ENCODE measurements at places on chromosomes 1 and 21. TPM values are rescaled to one million over a fixed set of nuclear protein-coding genes. Genes with fewer than 3 reads are reported as not detected.
A peak's percentile ranks its signal among the peaks of the same experiment; 100 is the strongest.

GRCh38 chr21:32331444-32332305, 33.0 kb downstream of the MRAP start:
- DNase-seq: no peak
- no peaks in the 10 kb centered on the region for H3K4me1 ChIP-seq
- H3K27ac ChIP-seq: no peak overlapping the region
- H3K27me3 ChIP-seq: no peaks in the 10 kb centered on the region

DNA sequence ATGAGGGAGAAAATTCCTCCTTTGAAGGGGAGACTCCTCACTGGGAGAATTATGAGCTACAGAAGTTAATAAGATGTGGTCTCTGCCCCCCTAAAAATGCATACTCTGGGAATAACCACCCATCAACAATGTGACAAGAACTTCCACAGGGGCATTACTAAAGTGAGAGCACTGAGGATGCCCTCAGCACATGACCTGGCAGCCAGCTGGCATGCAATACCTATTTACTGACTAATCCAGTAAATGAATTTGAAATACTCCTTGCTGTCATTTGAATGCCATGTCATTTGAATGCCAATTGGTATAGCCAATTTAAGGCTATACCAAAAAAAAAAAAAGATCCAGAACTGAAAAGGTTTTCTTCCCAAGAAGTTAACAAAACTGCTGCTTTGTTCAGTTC, 30.8 kb downstream of the PLPP3 start:
- H3K4me1 ChIP-seq: no peaks in the 10 kb centered on the region
- no peaks in the 10 kb centered on the region for H3K27me3 ChIP-seq
- no peak overlapping the region for H3K27ac ChIP-seq

GRCh38 chr21:39984286-39984991, 117.2 kb downstream of the PCP4 start:
- no peak for DNase-seq
- H3K4me1 ChIP-seq: no peaks in the 10 kb centered on the region
- H3K27me3 ChIP-seq: no peaks in the 10 kb centered on the region
- no peak overlapping the region for H3K27ac ChIP-seq
- no peak overlapping the region for H3K4me3 ChIP-seq

GRCh38 chr1:64499966-64500365, 30.0 kb downstream of the CACHD1 start:
- no peaks in the 10 kb centered on the region for H3K27me3 ChIP-seq
- no peak overlapping the region for H3K4me3 ChIP-seq
- no peak overlapping the region for H3K27ac ChIP-seq
- no peaks in the 10 kb centered on the region for H3K36me3 ChIP-seq
- DNase-seq: no peak

DNA sequence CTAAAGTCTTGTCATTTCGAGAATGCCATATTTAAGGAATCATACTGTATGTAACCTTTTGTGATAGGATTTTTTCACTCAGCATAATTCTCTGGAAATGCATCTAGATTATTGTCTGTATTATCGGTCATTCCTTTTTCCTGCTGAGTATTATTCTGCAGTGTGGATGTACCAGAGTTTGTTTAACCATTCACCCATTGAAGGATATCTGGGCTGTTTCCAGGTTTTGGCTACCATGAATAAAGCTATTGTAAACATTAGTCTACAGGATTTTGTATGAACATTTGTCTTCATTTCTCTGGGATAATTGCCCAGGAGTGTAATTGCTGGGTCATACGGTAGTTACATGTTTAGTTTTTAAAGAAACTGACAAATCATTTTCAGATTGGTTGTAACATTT, 61.8 kb downstream of the ATP1A1 start:
- H3K36me3 ChIP-seq: no peaks in the 10 kb centered on the region
- no peak overlapping the region for H3K4me3 ChIP-seq
- no peak for DNase-seq
- no peak overlapping the region for H3K27ac ChIP-seq

- DNase-seq: no peak
- no peak overlapping the region for H3K4me3 ChIP-seq
- H3K27me3 ChIP-seq: no peaks in the 10 kb centered on the region
- no peak overlapping the region for H3K27ac ChIP-seq
- no peaks in the 10 kb centered on the region for H3K4me1 ChIP-seq
Observed at GRCh38 chr1:245209658-245210435, 55.1 kb downstream of the KIF26B start.

DNA sequence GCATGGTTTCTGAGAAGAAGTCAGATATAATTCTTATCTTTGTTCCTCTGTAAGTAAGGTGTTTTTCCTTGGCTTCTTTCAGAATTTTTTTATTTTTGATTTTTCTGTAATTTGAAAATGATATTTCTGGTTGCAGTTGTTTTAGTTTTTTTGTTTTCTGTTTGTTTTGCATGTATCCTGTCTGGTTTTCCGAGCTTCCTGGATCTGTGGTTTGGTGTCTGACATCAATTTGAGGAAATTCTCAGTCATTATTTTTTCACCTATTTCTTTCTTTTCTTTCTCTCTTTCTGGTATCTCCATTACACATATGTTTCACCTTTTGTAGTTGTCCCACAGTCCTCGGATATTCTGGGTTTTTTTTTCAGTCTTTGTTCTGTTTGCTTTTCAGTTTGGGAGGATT, 97.1 kb upstream of the TLR5 start:
- H3K27me3 ChIP-seq: no peaks in the 10 kb centered on the region
- no peak for DNase-seq
- no peaks in the 10 kb centered on the region for H3K4me1 ChIP-seq
- no peak overlapping the region for H3K4me3 ChIP-seq
- no peak overlapping the region for H3K27ac ChIP-seq
- H3K36me3 ChIP-seq: no peaks in the 10 kb centered on the region

GRCh38 chr1:32272557-32273390, 19.1 kb upstream of the HDAC1 start:
- H3K27me3 ChIP-seq: no peaks in the 10 kb centered on the region
- H3K4me1 ChIP-seq: no peaks in the 10 kb centered on the region
- H3K27ac ChIP-seq: no peak overlapping the region
- no peak overlapping the region for H3K4me3 ChIP-seq
- DNase-seq: no peak

DNA sequence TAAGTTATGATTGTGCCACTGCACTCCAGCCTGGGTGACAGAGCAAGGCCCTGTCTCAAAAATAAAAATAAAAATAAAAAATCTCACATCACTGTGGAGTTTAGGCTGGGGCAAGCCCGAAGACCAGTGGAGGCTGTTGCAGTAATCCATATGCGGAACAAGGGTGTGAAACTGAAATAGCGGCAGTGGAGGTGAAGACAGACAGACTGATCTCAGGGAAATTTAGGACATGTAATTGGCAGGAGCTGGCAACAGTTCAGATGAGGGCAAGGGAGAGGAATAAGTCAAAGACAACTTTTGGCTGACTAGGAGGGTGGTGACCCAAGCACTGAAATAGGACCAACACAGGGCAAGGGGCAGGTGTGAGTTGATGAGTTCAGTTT, 8.4 kb downstream of the ARMH1 start:
- no peaks in the 10 kb centered on the region for H3K27me3 ChIP-seq
- H3K4me1 ChIP-seq: no peaks in the 10 kb centered on the region
- H3K27ac ChIP-seq: no peak overlapping the region
- DNase-seq: no peak
- H3K4me3 ChIP-seq: no peak overlapping the region

- no peaks in the 10 kb centered on the region for H3K27me3 ChIP-seq
- H3K4me3 ChIP-seq: no peak overlapping the region
- H3K36me3 ChIP-seq: no peaks in the 10 kb centered on the region
- DNase-seq: no peak
- H3K4me1 ChIP-seq: peaks cover 5% of the 10 kb centered on the region
- H3K27ac ChIP-seq: no peak overlapping the region
Observed at GRCh38 chr1:201634261-201634660, 95.3 kb downstream of the NAV1 start.

DNA sequence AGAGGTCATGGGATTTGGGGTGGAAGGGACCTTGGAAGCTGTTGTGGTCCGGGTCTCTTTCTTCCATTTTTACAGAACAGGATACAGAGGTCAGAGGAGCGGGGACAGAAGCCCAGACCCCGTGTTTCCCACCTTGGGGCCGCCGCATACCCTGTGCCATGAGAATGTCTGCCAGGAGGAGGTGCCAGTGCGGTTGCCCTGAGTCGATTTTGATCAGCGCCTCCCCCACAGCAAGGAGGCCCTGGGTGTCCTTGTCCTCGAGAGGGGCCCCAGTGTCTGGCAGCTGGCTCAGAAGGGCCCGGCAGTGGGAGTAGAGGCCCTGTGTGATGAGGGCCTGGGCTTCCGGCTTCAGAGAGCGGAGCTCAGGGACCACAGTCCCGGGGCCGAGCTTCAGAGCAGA, 12.3 kb upstream of the MMEL1 start:
- H3K27me3 ChIP-seq: no peaks in the 10 kb centered on the region
- H3K36me3 ChIP-seq: no peaks in the 10 kb centered on the region
- no peak overlapping the region for H3K27ac ChIP-seq
- H3K4me1 ChIP-seq: peaks cover 6% of the 10 kb centered on the region
- no peak overlapping the region for H3K4me3 ChIP-seq
- DNase-seq: no peak

DNA sequence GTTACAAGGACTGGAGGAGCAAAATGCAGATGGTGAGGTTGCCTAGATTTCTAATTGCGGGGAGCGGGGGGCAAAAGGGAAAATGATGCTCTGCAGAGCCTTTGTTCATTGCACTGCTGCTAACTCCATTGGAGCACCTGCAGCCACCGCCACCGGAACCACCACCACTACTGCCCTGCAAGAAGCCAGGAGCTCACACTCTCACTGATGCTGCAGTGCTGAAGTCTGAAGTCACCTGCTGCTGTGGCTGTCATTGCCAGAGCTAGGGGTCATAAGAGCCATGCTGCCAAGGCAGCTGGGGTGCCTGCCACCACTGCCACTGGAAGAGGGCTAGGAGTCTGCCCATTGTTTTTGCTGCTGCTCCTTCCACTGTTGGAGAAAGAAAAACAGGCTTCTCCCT, 7.3 kb upstream of the HPCAL4 start:
- H3K27me3 ChIP-seq: no peaks in the 10 kb centered on the region
- no peak overlapping the region for H3K27ac ChIP-seq
- DNase-seq: no peak
- no peak overlapping the region for H3K4me3 ChIP-seq

DNA sequence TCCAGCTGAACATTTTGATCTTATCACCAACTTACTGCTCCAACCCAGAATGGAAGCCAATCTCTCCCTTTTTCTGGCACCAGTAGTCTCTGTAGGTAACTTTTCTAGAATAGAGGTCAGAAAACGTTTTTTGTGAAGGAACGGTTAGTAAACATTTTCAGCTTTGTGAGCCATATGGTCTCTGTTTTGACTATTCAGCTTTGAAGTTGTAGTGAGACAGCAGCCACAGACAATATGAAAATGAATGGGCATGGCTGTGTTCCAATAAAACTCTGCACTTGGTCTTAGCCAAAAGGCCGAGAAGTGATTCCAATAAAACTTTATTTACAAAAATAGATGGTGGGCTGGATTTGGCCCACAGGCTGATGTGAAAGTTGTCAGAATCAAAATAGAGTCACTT, 28.9 kb downstream of the MAP10 start:
- no peaks in the 10 kb centered on the region for H3K4me1 ChIP-seq
- no peaks in the 10 kb centered on the region for H3K27me3 ChIP-seq
- H3K4me3 ChIP-seq: no peak overlapping the region

- no peaks in the 10 kb centered on the region for H3K36me3 ChIP-seq
- H3K27ac ChIP-seq: no peak overlapping the region
- no peaks in the 10 kb centered on the region for H3K27me3 ChIP-seq
- no peak overlapping the region for H3K4me3 ChIP-seq
Observed at GRCh38 chr21:28811860-28812259, 180.8 kb downstream of the LTN1 start.

GRCh38 chr1:82921759-82922158, 1077.2 kb downstream of the TTLL7 start:
- H3K4me1 ChIP-seq: no peaks in the 10 kb centered on the region
- H3K27ac ChIP-seq: no peak overlapping the region
- DNase-seq: no peak
- H3K4me3 ChIP-seq: no peak overlapping the region

DNA sequence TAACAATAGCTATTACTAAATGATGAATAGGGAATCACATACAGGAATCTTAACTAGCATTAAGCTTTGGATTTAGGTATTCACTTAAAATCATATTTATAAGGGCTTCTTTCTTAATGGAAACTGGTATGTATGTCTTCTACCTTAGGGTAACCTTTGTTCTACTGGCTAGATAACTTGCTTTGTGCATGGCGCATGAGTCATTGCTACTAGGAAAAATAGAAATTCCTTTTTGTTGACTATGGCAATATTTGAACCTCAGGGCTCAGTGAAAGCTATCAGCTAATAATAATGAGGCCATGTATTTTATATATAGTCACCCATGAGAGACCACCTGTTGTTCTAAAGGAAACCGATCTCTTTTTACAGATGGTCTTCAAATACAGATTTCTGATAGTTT, 72.5 kb downstream of the RPS6KC1 start:
- no peaks in the 10 kb centered on the region for H3K4me1 ChIP-seq
- H3K27me3 ChIP-seq: no peaks in the 10 kb centered on the region
- no peak for DNase-seq
- H3K36me3 ChIP-seq: no peaks in the 10 kb centered on the region

- DNase-seq: peak; percentile 15
- no peak overlapping the region for H3K27ac ChIP-seq
- H3K4me1 ChIP-seq: no peaks in the 10 kb centered on the region
- no peaks in the 10 kb centered on the region for H3K27me3 ChIP-seq
- H3K4me3 ChIP-seq: no peak overlapping the region
Observed at GRCh38 chr21:38853421-38853919, 47.7 kb downstream of the ETS2 start.

DNA sequence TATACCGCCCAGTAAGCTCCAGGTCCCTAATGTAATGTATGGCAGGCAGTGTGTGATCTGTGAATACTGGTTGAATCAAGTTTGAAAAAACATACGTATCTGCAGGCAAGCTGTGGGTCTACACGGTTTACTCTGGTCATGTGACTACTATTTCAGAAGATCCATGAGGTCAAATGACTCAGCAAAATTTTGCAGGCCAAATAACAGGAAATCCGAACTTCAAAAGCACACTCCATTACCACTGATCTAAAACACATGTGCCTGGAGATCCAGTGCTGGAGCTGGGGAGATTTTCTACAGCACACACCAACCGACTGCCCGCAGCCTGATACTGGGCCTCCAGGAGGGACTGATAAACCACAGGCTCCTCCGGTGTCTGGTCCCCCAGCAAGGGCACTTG, 64.5 kb upstream of the SLC44A3 start:
- no peak overlapping the region for H3K4me3 ChIP-seq
- H3K27me3 ChIP-seq: no peaks in the 10 kb centered on the region
- no peak overlapping the region for H3K27ac ChIP-seq
- no peaks in the 10 kb centered on the region for H3K4me1 ChIP-seq
- no peaks in the 10 kb centered on the region for H3K36me3 ChIP-seq

- DNase-seq: no peak
- H3K36me3 ChIP-seq: peaks cover 2% of the 10 kb centered on the region
- H3K27ac ChIP-seq: no peak overlapping the region
- no peaks in the 10 kb centered on the region for H3K27me3 ChIP-seq
- no peak overlapping the region for H3K4me3 ChIP-seq
Observed at GRCh38 chr1:15574741-15575140, 10.1 kb downstream of the AGMAT start.

The SLAMF7 gene
- total RNA-seq: 7.0 TPM

The CITED4 gene
- 5.8 TPM for total RNA-seq

The ATP1A2 gene
- 1.5 TPM for total RNA-seq

The KIF26B gene
- total RNA-seq: 0.35 TPM

The ZMYND12 gene
- 2.9 TPM for total RNA-seq

The CCDC27 gene
- total RNA-seq: not detected

The UBE2J2 gene
- 43.1 TPM for total RNA-seq

The C1orf146 gene
- total RNA-seq: not detected

The TFAP2E gene
- 0.67 TPM for total RNA-seq

The CYP4Z1 gene
- not detected for total RNA-seq

The GBP3 gene
- 38.7 TPM for total RNA-seq

The S100A16 gene
- total RNA-seq: 288 TPM

The TMEM53 gene
- total RNA-seq: 29.6 TPM

The TNFAIP8L2 gene
- total RNA-seq: 0.72 TPM

The MRPS21 gene
- 42.7 TPM for total RNA-seq

Data from colonic mucosa (tissue), 4 donors.